SIG-M5 (cell line): ENCODE measurements at places on chromosomes 1 and 21.

- DNase-seq = no peak
Measured at GRCh38 chr1:208189183-208189582, 55.0 kb downstream of the PLXNA2 start.

- no peak for DNase-seq
Measured at GRCh38 chr1:193448682-193449461, 262.5 kb upstream of the B3GALT2 start.

GRCh38 chr1:54400329-54400728, 5.9 kb downstream of the SSBP3 start:
- no peak for DNase-seq

- no peak for DNase-seq
Measured at GRCh38 chr1:174877208-174877673, 122.5 kb upstream of the CACYBP start.

DNA sequence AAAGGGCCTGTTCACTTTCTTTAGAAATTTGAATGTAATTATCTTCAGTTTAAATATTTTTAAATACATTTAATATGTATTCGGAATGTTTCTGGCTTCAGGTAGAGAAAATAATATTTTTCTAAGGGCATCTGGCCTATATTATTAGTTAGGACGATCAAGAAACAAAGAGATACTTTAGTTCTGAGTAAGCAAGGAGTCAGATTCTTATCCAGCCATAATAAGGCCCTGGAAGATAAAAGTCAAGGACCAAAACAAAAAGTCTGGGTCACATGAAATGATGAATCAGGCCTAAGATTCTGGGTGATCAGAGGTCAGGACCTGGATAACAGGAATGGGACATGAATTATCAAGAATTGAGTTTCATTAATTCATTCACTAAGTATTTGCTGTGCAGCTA, 6.3 kb downstream of the PHC2 start:
- no peak for DNase-seq
